Hematopoietic multipotent progenitor cell treated with erythropoietin and hydrocortisone succinate and interleukin-3 and kit ligand, for 6 days (in vitro differentiated cells): ENCODE measurements at places on chromosomes 5 and 9.

GRCh38 chr9:78297672-78297961 lies 692 bp downstream of the PSAT1 start:
- peak; percentile 44 for DNase-seq

DNA sequence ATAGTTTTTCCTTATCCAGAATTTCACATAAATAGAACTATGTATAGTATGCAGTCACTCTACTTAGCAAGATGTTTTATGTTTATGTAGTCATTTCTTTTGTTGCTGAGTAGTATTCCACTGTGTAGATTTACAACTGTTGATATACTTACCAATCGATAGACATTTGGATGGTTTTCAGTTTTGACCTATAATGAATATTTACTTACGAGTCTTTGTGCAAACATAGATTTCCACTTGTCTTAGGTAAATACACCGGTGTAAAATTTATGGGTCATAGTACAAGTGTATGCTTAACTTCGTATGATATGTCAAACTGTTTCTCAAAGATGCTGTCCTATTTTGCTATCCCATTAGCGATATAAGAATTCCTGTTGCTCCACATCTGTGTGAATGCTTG lies 19.7 kb upstream of the OR2K2 start:
- no peak for DNase-seq

GRCh38 chr9:134267305-134267880 lies 58.9 kb upstream of the RXRA start:
- DNase-seq = no peak

DNA sequence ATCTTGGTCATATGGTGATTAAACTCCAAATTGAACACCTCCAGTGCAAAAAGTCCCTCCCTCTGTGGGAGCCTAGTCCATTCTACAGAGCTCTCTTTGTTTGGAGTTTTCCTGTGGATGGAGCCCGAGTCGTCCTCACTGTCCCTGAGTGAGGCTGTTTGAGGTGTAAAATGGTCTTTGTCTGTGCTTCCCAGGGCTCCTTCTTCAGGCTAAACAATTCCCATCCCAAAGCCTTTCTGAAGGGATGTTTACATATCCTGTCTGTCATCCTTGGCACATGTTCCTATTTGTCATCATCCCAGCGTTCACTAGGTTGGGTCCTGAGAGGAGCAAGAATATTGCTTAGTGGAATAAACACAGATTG lies 68.9 kb downstream of the COL27A1 start:
- no peak for DNase-seq

DNA sequence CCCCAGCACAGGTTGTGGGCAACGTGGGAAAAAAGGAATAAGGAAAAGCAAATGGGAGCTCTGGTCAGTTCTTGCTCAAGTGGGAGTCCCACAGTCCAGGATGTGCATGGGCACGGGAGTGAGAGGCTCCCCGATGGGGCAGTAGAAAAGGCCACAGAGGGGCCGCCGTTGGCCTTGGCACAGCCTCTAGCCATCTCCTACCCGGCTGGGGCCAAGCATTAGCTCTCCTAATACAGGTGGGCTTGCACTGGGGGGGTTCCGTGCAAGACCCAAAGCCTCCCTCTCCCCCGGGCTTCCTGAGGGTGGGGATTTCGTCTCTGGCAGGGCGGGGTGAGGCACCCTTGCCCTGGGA lies 212.2 kb upstream of the MVB12B start:
- no peak for DNase-seq

DNA sequence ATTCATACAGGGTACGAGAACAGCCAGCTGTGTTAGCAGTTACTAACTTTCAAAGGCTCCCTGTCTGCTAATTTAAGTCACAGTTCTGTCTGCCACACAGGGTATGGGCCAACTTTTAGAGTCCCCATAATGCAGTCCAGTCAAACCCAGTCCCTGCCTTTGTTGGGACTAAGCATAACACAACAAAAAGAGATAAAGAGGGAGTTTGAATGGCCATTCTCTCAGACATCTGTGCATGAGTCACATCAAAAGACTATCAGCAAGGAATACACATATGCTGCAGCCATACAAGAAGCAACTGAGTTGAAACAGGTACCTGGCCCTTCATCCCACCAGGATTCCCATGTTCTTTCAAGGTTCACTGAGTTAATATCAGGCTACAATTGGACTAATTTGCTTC lies 744.5 kb upstream of the C9orf72 start:
- DNase-seq = no peak

DNA sequence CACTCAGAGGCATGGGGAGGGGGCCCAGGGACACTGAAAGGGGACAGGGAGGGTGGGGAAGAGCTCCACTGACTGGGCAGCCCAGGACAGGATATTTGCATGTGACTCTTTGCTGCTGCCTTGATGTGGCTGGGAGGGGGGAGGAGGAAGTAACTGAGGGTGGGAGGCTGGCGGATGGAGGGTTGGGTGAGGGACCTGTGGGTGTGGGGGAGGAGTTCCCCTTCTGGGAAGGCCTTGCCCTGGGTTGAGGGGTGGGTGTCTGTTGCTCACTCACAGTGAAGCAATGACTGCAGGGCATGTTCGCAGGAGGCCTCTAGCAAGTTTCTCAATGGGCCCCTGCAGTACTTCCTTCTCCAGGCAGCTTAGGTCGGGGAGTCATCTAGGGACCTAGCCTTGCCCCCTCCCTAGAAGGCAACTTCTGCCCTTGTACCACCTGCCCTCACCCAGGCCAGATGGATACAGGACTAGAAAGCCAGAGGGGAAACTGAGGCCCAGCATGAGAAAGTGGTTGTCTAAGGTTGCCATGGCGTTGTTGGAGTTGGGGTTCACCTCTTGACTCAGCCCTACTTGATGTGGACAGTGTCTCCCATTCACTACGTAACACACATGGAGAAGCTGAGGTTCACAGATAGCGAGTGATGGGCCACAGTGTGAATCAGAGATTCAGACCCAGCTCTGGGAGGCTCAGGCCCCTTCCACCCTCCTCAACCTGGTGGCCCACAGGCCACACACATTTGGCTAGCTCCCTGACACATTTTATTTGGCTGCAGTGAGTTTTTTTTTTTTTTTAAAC lies 3.0 kb downstream of the GRK6 start:
- peak; percentile 81 for DNase-seq

DNA sequence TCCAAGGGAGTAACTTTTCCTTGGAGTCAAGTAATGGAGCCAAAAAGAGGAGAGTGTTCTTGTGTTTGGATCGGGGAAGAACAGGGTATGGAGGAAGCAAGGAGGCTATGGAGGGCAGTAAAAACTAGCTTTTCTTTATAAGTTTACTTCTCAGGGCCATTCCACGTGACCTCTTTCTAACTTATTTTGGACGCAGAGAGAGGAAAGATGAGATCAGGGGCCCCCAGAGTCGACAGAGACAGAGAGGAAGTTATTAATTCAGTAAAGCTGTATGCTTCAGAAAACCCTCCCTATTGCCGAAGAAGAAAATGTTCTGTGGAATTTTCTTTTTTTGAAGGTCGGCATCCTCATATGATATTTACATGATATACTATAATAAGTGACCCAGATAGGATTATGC lies 233.8 kb upstream of the MPDZ start:
- DNase-seq = no peak

GRCh38 chr5:95549030-95549429 lies 5.7 kb downstream of the SKIC3 start:
- no peak for DNase-seq

DNA sequence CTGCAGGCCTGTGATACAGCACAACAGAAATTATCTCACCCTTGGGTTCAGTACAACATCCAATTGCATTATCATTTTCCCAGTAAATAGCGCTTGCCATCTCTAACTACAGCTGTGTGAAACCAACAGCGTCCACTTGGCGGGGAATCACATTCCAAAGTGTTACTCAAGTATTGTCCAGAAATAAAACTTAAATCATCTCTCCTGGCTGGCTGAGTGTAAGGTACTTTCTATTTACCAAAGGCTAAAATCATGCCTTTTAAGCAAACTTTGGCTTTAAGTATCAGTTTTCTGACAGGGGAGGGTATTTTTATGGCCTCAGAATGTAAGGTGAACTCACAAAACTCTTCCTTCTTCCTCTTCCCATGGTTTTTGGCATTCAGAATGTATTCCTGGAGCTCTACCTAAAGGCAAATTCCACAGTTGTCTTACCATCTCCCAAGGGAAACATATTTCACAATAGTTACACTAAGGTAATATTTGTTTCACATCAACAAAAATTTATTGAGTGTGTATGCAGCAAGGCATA lies 205.6 kb upstream of the MPDZ start:
- no peak for DNase-seq

DNA sequence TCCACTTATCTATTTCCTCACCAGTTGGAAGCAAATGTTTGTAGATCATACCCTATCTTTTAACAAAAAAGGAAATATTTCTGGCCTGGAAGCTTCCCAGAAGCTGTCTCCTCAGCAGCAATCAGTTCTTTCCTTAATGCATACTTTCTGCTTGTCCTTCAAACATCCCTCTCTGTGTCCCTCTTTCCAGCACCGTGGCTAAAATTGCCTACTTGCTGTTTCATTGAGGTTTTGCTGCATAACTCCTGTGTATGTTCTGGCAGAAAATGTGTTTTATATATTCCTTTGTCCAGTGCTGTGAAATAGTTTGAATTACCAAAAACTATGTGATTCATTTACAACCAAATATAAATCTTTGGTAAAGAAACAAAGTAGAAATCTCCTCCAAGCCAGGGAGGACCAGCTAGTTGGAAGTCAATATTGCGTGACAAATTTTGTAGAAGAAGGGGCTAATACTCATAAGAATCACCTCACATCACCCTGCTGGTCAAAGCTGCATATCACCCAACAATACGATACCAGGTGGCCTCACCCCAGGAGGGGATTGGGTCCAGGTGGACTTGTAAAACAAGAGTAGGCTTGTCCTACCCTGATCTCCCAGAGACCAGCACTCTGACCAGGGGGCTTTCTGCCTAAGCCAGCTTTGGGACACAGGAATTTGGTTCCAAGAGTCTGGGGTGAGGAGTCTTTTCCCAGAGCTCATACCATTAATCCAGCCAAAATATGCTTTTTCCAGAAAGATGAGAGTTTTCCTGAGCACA lies 198.4 kb upstream of the SNX2 start:
- DNase-seq = no peak

DNA sequence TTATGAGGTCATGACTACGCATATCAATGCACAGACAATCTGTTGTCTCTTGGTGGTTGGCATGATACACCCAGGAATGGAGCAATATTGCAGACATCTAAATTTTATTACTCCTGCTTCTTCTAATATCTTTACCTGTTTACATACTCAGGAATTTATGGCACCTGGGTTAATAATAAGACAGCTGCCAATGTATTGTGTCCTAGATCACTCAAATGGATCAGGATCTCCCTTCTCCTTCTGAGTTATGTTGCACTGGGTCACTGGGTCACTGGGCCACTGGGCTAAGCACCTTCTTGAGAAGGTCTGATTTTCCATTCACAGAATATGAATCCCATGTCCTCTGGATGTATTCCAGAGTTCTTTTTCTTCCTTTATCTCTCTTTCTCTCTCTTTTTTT lies 41.8 kb downstream of the CCL28 start:
- no peak for DNase-seq

GRCh38 chr9:132108728-132109127 lies 29.1 kb upstream of the MED27 start:
- DNase-seq = no peak

GRCh38 chr9:135332516-135332915 lies 147.1 kb upstream of the PPP1R26 start:
- no peak for DNase-seq
